ENCODE measurements at places on chromosomes 3 and 15.

DNA sequence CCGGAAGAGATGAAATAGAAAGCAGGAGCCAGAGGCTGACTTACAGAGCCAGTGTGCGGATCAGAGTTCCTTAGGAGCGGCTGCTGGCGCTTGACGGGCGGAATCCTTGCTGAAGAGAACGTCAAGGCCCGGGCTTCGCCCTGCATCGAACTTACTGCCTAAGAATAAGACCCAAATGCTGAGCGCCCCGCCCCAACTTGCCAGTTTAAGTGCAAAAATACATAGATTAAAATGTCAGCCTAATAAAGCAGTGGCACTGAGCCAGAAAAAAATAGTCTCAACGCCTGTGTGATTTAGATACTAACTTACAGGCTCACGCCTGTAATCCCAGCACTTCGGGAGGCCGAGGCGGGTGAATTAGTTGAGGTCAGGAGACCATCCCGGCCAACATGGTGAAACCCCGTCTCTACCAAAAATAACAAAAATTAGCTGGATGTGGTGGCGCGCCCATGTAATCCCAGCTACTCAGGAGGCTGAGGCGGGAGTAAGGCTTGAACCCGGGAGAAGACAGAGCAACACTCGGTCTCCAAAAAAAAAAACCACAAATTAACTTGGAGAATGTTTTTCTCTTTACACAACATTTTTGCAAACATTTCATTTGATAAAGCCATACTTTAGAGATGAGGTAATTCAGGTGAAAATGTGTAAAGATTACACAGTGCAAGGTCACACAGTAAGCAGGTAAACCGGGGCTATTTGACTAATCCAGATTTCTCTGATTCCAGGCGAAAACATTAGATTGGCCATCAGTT lies 1.2 kb upstream of the UBP1 start:
- no peak for DNase-seq

GRCh38 chr3:175477651-175478224 lies 618.6 kb downstream of the NAALADL2 start:
- DNase-seq: no peak

- no peak for DNase-seq
These were observed 206.1 kb upstream of the GADL1 start for GRCh38 chr3:31100519-31100918.

- no peak for DNase-seq
These were observed 40.5 kb upstream of the LDHAL6B start for GRCh38 chr15:59166166-59166565.

- DNase-seq: no peak
These were observed 136.4 kb upstream of the ATP2B2 start for GRCh38 chr3:10641760-10642159.

GRCh38 chr3:156174229-156174847 lies 54.0 kb downstream of the KCNAB1 start:
- DNase-seq: no peak

DNA sequence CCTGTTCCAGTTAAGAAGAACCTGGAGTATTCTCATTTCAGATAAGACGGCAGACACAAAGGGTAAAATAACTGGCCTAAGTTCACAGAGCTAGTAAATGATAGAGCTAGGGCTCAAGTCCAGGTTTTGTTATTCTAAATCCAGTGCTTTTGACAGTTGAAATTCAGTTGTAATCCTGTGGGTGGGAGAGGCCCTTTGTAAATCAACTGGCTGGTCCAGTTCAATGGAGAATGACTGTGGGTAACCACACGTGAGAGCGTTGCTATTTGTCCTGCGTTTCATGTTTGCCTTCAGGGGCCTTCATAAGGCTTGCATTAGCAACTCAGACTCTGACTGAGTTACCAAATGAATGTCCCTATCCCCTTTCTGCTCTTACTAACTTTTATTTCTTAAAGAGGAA lies 24.2 kb upstream of the CD96 start:
- DNase-seq: no peak

GRCh38 chr3:160159806-160160205 lies 65.4 kb upstream of the C3orf80 start:
- no peak for DNase-seq

DNA sequence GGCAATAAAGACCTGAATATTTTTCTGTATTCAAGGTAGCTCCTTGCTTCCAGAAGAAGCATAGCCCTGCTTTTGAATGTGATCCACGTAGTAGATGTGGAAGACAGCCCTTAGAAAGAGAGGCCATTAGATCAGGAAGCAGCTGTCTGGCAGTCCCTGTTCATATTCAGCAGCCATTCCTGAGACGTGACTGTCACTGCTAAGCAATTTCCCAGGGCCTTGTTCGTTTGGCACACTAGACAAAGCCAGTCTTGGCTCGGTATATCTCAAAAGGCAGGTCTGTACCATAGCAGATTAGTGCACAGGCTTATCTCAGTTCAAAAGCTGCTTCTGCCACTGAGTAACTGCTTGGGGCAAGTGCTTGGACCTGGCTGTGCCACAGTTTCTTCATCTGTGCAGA lies 287.8 kb upstream of the MCTP2 start:
- no peak for DNase-seq

GRCh38 chr15:93088200-93088980 lies 621 bp downstream of the RGMA start:
- no peak for DNase-seq

GRCh38 chr3:134079111-134079547 lies 49.4 kb upstream of the SLCO2A1 start:
- DNase-seq: no peak

All from stimulated activated CD4-positive, alpha-beta T cell treated with anti-CD3 and anti-CD28 coated beads, TNF-alpha, amount 100 ng/mL, for 48 hours (primary cell).